ENCODE measurements at places on chromosomes 7 and 10.

- DNase-seq: no peak
Observed at GRCh38 chr10:47278152-47278473, 21.9 kb upstream of the GDF10 start.

GRCh38 chr10:87844837-87845623, 18.3 kb downstream of the KLLN start:
- DNase-seq: peak; percentile 47

GRCh38 chr7:109964780-109965179, 1126.1 kb upstream of the LRRN3 start:
- peak; percentile 3 for DNase-seq

DNA sequence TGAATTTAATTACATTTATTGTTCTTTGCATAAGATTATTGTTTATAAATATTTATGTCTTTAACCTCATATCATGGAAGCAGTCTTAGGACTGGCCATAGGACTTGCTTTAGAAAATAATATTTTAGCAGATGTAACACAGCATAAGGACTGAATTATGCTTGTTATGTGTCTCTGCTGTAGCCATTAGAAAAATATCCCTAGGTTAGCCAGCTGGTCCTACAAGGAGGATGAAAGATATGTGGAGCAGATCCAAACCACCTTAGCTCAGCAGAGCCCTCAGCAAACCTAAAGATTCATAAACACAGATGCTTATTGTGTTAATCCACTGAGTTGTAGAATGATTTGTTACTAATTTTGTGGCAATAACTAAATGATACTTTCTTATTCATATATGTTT, 166.0 kb upstream of the COL1A2 start:
- DNase-seq: no peak

- peak; percentile 39 for DNase-seq
Observed at GRCh38 chr10:34731885-34732701, 83.0 kb downstream of the PARD3 start.

DNA sequence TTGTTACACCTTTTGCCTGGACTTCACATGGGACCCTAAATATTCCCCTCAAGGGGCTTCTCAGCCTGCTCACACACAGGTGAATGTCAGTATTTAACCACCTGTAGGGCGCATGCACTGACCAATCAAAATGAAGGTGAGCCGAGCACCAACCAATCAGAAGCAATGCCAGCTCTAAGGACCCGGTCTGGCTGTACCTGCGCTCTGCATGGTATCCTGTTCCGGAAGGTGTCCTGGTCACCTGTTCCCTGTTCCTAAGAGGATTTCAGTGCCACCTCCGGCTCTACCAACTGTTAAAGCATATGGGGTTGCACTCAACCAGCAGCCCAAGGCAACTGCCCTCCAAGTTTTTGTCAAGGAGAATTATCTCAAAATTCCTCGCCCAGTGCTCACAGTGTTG, 18.4 kb upstream of the CALN1 start:
- no peak for DNase-seq

All from MG63 (cell line).